ENCODE measurements at places on chromosomes 1 and 21.

DNA sequence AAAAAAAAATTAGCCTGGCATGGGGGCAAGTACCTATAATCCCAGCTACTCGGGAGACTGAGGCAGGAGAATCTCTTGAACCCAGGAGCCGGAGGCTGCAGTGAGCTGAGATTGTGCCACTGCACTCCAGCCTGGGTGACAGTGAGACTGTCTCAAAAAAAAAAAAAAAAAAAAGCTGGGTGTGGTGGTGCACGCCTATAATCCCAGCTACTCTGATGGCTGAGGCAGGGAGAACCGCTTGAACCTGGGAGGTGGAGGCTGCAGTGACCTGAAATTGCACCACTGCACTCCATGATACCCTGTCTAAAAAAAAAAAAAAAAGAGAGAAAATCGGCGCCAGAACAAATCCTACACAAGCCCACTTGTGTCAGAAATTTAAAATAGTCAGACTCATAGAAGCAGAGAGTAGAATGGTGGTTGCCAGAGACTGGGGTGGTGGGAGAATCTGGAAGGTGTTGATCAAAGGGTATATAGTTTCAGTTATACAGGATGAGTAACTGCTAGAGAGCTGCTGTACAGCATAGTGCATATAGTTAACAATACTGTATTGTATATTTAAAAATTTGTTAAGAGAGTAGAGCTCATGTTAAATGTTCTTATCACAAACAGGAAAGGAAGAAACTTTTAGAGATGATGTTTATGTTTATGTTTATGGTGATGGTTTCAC is 9.6 kb downstream of the DIP2A start:
- no peak for DNase-seq

DNA sequence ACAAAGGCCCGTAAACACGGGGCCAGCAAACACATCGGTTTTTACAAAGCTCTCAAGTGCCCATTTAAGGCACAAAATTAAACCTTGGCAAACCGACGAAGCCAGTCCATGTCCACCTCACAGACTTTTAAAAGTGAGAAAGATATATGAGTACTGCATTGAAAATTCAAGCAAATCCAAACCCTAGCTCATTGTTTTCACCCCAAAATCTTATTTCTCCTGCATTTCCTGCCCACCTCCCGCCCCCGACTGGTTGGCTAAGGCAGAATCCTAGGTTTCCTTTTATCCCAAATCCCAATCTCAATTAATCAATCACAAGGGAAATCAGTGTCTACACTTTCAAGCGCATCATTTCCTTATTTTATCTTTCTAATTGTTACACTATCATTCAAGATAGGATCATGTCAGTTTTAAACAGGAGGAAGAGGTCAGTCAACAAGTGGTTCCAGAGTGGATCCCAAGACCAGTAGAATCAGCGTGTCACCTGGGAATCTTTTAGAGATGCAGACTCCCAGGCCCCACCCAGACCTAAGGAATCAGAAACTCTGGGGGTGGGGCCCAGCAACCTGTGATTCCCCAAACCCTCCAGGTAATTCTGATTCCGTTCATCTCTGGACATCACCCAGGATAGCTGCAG is 1.7 kb upstream of the GNG4 start:
- no peak for DNase-seq

DNA sequence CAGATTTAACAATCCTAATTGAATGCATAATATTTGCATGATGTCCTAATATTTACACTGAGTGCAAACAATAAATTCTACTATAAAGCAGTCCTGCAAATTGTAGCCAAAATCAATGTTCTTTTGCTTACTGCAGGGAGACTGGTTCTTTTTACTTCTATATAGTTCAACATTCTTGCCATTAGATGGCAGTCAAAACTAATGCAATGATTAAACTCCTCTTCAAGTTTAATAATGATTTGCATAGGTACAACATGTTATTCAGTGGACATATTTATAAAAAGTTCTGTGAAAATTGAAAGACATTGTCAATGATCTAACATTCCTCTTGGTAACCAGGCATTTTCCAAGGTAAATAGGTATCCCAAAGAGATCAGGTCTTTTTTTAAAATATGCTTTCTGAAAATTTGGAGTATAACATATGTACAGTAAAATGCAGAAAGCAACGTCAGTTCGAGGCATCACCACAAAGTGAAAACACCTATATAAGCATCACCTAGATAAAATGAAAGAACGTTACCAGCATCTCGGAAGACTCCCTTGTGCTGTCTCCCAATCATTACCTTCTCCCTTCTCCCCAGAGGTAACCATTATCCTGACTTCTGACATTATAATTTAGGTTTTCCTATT is 9.8 kb upstream of the FNBP1L start:
- peak; percentile 60 for DNase-seq

DNA sequence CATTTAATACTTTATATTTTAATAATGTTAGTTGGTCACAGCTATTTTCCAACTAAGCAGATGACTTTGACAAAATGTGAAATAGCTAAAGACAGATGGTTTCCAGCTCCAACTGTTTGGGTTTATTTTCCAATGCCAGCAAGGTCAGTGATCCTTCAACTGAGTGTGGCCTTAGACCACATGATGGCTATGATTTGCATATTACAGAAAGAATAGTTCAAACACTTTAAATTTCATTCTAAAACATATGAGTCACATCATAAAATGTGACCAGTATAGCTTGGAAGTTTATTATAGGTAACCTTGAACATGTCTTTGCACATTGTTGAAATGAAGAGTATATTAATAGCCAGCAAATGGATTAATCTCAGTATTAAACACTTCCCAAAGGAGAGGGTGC is 454.0 kb upstream of the C1orf87 start:
- DNase-seq, result no peak
